Nephron progenitor cell (in vitro differentiated cells): ENCODE measurements at places on chromosomes 6 and 20.

DNA sequence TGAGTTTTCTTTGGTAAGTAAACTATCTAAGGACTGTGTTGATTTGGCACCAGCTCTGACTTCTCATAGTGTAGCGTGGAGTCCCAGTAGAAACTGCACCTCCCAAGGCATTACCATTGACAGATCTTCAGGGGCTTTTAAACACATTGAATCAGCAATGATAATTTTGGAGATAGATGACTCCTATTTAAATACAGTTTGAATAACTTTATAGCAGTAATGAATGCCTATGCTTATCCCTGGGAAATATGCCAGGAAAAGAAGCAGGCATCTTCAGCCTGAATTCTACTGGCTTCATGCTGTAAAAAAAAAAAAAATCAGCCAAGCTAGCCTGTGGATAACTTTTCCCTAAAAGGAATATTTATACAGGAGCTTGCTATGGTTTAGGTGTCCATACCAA is 895.9 kb downstream of the EYS start:
- DNase-seq: no peak

GRCh38 chr6:33950891-33951889 is 147.4 kb upstream of the MLN start:
- no peak for DNase-seq

- DNase-seq: no peak
These were observed 12.0 kb downstream of the KCNK5 start for GRCh38 chr6:39217177-39217864.

DNA sequence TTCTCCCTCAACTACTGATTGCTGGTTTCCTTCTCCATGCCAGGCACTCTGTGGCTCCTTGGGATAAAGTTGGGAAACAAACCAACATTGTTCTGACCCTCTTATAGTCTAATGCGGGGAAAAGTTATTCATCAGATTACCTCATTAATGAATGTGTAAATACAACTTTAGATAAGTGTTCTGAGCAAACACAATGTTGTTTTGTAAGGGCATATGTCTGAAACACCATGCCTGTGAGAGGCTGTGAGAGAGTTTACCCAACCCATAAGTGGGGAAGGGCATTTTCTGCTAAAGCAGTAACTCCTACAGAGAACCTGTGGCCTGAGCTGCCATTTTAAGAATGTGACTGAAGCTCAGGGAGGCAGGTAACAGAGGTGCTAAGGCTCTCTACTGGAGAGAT is 283.5 kb downstream of the KHDC1L start:
- DNase-seq: no peak

DNA sequence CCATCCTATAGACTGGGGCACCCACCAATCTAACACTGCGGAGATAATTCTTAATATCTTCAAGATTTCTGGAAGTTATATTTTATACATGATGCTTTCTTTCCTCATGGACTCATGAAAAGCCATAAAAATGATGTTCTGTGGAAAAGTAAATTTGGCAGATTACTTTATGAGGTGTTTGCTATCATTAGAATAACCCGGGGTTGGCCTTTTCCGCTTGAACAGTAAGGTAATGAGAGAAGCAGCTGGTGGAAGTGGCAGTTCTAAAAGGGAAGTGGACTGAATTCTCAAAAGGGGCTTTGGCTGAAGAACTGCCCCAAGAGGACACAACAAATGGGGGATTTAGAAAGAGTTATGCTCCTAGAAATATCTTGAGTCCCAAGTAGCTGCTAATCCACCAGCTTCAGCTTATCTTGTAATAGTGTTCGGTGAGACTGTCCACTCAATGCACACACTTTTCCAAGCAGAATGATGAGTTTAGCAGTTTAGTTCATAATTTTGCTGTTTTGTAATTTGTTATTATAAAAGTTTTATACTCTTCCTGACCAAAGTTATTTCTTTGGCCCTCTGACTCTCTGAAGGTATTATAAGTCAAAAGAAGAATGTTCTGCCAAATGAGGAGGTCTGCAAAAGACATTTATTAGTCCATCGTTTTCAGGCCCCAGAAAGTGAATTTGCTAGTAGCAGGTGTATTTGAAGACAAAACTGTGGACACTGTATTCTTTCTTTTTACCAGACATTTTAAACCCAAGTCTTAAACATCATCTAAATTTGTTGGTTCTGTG is 2.9 kb downstream of the ISM1 start:
- no peak for DNase-seq

DNA sequence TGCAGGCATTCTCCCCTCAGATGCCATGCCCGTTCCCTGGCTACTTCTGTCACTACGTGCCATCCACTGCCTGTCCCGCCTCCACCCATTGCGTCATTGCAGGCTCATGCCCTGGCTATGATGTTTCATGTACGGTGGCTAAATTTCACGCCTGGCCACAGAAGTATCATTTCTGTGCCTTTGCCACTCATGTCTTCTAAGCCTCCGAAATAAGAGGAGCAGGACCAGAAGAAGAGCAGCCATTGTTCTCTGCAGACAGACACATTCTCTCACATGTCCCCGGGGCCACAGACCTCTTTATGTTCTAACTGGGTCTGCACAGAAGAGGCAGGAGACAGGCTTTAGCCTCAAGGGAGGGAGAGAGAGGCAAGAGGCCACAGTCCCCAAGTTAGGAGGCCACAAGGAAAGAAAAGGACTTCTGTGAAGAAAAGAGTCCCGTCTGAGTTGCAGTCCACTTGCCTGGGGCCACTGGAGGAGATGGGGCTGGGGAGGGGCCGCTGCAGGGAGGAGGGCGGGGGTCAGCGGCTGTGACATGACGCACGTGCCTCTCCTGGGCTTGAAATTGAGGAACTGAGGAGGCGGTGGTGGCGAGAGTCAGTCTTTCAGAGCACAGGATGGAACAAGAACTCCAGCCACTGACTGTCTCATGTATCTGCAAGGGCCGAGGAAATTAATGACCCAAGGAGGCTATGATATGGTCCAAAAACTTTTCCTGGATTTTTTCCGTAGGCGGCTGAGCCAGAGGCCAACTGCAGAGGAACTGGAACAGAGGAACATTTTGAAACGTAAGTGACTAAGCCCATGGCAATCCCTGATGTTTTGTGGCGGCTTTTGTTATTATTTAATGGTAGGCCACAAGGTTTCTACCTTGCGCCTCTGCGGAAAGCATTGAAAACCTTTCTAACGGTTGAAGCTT is 55.9 kb downstream of the TBC1D7 start:
- DNase-seq: peak; percentile 21

DNA sequence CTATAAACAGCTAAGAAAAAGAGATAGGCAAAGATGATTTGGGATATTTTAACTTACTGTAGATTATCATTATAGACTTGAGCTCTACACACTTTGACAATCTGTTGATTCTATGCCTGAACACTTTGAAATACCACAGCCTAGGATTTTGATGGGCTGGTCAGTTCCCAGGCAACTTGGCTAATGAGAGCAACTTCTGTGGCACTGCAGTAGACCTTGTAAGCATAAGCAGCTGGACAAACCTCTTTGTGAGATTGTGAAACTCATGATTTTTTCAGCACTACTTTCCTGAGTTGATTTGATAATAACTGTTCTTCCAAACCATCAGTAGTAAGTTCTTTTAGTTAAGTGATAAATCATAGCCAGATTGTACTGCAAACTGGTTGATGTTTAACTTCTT is 27.1 kb upstream of the ELOVL5 start:
- DNase-seq: no peak

- DNase-seq: no peak
These were observed 64.3 kb downstream of the FAM83B start for GRCh38 chr6:54910921-54911320.

DNA sequence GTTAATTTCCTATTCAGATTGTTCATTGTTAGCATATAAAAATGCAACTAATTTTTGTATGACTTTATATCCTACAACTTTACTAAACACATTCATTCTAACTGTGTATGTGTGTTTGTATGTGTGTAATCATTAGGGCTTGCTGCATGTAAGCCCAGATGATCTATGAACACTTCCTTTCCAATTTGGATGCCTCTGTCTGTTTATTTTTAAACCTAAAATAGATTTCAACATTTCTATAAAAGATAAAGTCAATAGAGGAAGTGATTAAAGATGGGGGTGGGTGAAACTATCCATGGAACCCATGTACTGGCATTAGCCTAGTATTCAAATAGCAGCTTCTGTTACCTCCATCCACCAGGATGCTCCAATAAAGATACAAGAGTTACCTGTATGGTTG is 15.7 kb upstream of the AKAP12 start:
- no peak for DNase-seq

GRCh38 chr20:23277316-23277715 is 73.3 kb upstream of the NXT1 start:
- no peak for DNase-seq

- DNase-seq: no peak
These were observed 27.4 kb upstream of the RUNX2 start for GRCh38 chr6:45300736-45301135.

- DNase-seq: no peak
These were observed 80.2 kb downstream of the GMPR start for GRCh38 chr6:16318538-16318937.
